ENCODE measurements at places on chromosomes 3 and 15.

- no peak for DNase-seq
Observed at GRCh38 chr3:12968541-12968940, 104.7 kb downstream of the IQSEC1 start.

DNA sequence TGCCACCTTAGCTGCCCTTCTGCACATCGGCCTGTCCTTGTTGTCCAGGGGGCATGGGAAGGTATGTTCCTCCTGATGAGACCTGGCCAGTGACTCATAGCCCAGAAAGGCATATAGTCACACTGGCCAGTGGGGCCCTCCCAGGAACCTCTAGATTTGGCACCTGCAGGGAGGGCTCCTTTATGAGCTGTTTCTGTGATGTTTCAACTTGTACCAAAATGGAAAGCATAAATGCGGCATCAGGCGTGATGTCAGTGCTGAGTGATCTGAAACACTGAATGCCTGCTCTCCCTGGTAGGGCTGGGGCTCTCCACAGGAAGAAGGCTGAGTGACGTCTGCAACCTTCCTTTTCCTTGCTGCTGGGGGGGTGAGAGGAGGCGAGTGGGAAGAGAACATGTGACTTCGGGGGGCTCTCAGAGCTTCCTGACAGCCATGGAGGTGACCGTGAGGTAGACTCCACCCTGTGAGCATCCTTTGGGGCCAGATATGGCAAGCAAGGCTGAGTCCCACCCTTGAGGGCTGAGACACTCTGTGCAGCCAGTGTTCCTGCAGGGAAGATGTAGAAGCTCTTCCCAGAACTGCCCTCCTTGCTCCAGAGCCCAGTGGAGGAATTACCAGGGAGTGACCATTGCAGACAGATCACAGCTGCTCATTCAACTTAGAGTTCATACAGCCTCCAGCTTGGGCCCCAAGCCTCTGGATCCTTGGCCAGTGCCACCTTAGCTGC, 37.1 kb upstream of the APEH start:
- no peak for DNase-seq

DNA sequence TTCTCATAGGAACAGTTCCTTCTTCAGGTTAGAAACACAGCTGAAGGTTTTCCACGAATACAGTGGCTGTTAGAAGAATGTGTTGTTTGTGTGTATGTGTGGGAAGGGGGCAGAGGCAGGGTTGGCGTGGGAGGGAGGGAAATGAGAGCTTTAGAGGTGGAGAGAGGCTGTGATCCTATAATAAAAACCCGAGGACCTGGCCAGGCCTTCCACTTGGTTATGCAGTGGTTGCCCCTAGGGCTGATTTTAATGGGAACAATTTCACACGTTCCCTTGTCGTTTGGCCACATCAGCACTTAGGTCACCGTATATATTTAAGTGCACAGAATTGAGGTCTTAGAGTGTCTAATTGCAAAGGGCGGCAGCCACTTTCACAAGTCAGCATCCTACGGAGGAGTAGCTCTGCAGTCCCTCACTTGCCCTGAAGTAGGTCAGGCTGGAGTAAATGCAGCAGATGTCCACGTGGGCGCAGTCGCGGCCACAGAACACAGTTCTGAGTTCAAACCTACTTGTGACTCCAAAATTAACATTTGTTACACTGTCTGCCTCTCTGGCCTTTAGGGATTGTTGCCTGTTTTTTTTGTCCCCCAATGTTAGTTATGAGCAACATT, 85.6 kb downstream of the PDCD6IP start:
- DNase-seq, result no peak

GRCh38 chr3:13716540-13717221, 163.2 kb downstream of the WNT7A start:
- DNase-seq, result peak; percentile 27

GRCh38 chr15:77226652-77227051, 155.7 kb upstream of the TSPAN3 start:
- no peak for DNase-seq

DNA sequence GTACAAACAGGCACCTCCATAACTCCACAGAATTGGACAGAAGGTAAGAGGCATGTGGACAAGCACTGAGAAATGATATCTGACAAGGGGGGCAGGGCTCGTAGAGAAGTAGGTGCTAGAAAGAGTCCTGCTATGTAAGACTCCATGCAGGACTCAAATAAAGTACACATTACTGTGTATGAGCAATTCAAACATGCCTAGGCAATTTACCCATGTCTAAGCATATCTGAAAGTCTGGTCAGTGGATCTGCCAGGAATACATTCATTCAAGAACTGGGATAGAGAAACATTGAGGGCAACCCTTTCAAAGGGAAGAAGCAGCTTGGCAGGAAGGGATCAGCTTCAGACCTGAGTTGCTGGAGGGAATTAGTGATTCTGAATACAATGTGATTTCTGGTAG, 174.1 kb upstream of the MCTP2 start:
- no peak for DNase-seq

DNA sequence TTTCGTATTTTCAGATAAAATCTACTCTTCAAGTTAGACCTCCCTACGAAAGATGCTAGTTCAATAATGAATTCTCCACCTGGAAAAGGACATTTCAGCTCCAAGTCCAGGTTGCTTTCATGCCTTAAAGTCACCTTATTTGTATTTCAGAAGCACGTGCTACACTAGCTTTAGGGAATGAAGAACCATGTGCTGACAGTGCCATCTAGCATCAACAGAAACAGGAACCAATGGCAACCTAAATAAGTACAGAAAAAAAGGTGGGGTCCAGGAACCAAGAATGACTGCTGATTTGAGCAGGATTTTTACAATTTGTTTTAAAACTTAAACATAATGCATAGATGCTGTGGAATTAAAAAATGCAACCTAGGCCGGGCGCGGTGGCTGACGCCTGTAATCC, 77.6 kb upstream of the SNRPN start:
- no peak for DNase-seq

DNA sequence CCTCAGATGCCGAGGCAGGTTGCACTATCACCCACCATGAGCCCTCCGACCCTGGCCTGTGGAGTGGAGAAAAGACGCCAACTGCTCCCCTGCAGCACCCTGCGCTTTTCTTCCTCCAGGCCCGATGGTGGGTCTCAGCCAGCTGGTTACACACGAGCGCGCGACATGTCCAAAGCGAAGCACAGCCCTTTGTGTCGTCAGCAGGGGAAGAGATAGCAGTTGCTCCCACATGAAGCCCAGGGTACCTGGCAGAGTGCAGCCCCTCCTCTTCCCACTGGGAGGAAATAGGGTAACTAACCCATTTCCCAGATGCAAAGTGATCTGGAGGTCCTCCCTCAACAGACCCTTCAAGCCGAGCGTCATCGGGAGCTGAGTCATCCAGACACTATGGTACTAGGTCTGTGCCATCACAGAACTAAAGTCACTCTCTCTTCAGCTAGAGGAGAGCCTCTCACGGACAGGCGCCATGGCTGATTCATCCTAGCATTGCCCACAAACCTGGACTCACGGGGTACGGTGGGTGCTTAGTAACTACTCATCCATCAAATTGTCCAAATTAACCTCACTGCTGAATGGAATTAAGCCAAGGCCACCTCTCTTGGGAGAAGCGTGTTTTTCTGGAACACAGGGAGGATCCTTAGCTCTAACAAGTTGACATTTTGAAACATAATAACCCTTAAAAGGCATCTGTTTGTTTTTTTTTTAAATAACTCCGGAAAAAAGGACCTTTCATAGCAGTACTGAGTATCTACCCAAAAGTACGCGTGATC, 45.2 kb upstream of the BDH1 start:
- no peak for DNase-seq

- peak; percentile 84 for DNase-seq
Observed at GRCh38 chr3:11236588-11237461, 35.4 kb upstream of the ATG7 start.

DNA sequence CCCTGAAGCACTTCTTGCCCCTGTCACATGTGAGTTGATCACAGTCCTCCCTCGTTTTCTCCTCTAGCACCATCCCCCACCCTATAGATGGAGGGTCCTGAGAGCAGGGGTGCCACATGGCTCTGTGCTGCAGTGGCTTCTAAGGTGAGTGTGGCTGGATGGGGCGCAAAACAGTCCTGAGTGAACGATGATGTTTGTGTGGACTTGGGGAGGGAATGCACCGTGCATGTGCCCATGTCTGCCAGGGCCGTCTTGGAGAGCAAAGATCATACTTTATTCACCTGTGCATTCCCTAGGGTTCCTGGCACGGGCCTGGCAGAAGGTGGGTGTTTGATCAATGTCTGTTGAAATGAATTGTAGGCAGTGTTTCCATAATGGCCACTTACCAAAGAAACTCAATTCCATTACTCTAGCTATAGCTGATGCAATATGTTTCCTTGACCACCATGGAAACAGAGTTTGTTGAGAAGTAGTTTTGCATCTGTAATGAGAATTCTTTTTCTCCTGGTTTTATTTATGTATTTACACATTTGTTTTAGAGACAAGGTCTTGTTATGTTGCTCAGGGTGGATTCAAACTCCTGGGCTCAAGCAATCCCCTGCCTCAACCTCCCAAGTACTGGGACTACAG, 58.0 kb downstream of the ABTB1 start:
- no peak for DNase-seq

DNA sequence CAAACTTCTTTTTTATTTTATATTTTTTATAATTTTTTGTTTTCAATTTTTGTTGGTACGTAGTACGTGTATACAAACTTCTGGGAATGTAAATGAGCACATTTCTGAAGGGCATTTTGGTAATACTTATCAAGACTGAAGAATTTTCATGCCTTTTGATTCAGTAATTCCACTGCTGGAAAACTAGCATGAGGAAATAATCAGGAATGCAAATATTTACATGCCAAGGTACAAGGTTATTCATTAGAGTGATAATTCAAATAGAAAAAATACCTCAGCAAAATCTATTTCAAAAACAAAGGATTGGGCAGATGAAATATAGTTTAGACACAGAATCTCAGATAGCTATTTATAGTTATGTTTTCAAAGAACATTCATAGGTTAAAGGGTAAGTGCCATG, 128.7 kb downstream of the DMXL2 start:
- DNase-seq, result no peak

DNA sequence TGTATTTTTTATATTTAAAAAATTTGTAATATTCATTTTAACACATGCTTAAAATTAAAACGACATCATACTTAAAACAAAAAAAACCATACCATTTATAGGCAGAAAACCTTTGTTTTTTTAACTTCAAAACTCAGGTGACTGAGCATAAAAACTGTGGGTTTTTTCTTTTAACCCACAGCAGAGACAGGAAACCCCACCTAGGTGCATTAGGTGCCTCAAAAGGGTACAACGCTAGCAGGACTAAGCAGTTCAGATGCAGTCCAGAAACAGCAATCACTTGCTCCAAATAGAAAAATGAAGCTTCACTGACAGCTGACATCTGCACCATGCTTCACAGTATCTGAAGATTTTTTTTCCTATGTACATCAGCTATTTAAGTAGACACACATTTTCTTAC, 52.3 kb downstream of the GLB1 start:
- no peak for DNase-seq

DNA sequence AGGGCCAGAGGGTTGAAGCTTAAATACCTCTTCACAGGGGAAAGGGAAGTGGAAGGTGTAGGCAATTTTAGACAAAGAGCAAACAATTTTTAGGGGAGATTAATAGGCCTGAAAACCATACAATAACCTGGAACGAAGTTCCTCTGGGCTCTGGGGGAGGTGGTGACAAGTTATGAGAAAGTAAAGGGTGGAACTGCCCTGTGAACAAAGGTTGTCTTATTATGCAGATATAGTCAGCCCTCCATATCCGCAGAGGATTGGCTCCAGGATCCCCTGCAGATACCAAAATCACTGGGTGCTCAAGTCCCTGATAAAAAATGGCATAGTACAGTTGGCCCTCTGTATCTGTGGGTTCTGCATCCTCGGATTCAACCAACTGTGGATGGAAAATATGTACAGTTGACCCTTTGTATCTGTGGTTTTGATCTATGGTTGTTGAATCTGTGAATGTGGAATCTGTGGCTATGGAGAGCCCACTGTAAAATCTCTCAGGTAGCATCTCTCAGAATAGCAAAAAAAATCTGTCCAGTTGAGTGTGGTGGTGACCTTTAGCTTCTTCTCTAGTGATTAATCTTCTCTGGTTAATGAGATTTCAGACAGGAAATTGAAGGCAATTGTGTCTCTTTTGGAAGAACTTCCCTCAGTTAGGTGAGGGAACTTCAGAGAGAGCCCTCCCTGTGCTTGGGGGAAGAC, 40.2 kb downstream of the CLEC3B start:
- DNase-seq, result no peak

DNA sequence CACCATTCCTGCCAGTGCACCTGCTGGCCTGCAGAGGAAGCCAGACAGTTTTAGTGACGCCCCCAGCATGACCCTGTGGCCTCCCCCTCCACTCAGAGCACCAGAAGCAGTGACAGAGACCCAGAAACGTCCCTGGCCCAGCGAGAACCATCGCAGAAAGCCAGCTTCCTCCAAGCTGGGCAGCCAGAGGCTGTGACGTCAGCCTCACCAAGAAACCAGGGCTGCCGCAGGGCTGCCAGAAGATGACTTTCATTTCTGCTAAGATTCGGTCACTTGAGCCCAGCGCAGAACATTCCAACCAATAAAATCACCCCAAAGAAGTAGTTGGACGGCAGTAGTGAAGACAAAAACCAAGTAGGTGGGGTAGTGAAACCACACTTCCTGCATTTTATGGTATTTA, 29.6 kb upstream of the RPL32 start:
- no peak for DNase-seq

DNA sequence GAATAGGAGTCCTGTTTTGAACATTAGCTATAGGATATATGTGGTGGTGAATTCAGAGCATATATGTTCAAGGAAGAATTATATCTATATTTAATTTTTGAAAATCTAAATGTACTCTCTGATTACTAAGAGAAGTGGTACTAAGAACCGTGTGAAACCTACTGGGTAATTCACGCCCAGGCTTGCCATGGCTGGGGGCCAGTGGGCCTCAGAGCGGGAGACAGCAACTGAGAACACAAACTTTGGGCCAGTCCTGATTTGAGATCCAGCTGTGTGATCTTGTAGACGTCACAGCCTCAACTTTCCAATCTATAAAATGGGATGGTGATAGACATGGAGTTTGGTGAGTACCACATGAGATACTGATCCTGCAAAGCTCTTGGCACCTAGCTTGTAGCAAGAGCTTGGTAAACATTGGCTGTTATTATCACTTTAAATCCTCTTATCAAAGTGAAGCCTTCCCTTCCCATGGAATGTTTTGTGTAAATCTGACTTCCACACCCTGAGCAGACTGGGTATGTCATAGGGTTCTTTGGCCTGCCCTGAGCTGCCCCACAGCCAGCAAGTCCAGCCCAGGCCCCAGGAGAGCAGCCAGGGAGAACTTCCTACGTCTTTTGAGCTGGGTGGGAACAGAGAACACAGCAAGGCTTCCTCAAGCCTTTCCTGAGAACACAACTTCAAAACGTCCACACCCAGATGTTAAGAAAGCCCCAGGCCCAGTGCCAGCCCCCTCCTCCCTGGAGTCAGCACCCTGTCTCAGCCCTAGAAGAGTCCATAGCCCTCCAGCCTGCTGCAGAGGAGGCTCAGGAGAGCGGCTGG, 8.2 kb upstream of the PAQR5 start:
- no peak for DNase-seq

GRCh38 chr15:49990835-49991545, 128.0 kb downstream of the ATP8B4 start:
- no peak for DNase-seq

DNA sequence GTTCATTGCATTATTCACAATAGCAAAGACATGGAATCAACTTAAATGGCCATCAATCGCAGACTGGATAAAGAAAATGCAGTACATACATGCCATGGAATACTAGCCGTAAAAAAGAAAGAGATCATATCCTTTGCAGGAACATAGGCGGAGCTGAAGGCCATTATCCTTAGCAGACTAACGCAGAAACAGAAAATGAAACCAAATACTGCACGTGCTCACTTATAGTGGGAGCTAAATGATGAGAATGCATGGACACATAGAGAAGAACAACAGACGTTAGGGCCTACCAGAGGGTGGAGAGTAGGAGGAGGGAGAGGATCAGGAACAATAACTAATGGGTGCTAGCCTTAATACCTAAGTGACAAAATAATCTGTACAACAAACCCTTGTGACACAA, 57.9 kb downstream of the RASA2 start:
- DNase-seq, result no peak
